ENCODE measurements at places on chromosomes 16 and 17.

DNA sequence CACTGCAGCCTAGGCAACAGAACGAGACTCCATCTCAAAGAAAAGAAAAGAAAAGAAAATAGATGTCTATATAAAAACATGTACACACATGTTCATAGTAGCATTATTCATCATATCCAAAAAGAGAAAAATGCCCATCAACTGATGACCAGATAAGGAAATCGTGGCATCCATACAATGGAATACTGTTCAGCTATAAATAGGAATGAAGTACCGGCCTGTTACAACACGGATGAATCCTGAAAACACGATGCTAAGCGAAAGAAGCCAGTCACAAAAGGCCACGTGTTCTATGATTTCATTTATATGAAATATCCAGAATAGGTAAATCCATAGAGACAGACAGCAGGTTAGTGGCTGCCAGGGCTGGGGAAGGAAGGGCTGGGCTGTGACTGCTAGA lies 65.8 kb downstream of the TBC1D16 start:
- no peak for DNase-seq

DNA sequence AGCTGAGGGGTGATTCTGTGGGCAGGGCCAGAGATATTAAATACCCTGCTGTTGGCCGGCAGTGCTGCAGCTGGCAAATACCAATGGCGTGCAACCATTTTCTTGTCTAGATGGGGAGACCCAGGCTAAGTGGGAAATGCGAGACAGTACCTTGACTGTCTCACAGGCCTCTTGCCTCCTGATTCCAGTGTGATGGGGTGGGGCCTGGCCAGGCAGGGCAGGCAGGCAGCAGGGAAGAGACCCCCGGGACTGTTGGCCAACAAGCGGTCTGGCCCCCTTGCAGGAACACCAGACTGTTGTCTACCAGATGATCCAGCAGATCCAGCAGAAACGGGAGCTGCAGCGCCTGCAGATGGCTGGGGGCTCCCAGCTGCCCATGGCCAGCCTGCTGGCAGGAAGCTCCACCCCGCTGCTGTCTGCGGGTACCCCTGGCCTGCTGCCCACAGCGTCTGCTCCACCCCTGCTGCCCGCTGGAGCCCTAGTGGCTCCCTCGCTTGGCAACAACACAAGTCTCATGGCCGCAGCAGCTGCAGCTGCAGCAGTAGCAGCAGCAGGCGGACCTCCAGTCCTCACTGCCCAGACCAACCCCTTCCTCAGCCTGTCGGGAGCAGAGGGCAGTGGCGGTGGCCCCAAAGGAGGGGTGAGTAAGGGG lies 5.7 kb upstream of the CISD3 start:
- DNase-seq = peak; percentile 95

GRCh38 chr17:10265100-10265810 lies 66.8 kb upstream of the GAS7 start:
- DNase-seq = no peak

DNA sequence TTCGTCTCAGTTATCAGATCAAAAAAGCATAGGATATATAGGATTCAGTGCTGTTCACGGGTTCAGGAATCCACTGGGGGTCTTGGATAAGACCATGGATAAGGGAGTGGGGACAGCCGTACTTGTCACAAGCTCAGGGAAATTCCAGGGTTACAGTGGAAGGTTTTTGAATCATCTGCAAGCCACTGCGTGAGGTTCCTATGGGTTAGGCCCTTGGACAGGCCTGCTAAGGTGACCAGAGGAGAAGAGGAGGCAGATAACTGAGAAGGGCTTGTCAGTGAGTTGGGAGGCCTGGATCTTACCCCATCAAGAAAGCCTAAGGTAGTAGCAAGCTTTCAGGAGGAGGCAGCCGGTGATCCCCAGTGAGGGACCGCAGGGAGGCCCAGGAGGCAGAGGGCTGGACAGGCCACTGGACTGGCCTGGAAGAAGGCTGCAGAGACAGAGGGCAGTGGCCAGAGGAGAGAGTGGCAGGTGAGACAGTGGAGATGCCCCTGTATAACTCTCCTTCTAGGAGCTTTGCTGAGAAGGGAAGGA lies 27.3 kb downstream of the NGFR start:
- no peak for DNase-seq

DNA sequence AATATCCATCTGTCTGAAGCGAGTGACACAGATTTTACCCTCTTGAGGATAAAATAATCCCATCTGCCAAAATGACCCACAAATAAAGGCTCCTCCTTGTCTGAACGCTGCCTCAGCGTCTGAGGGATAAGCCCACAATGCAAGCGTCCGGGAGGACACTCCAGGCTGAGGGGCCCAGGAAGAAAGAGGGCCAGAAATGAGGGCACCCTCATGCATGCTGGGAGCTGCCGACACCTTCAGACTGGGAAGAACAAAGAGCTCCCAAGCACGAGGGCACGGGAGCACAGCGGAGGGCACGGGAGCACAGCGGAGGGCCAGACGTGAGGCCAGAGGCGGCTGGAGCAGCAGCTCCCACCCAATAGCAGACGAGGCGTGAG lies 126.9 kb downstream of the ZNF778 start:
- no peak for DNase-seq
